H1 (cell line): ENCODE measurements at places on chromosomes 12 and 14. TPM values are rescaled to one million over a fixed set of nuclear protein-coding genes. Genes with fewer than 3 reads are reported as not detected.

- peaks cover 14% of the 10 kb centered on the region; the same call in 1 of the 2 replicates for H3K4me1 ChIP-seq
- no peak overlapping the region for H3K27ac ChIP-seq
- H3K4me3 ChIP-seq = peak overlapping the region; percentile 40
- no peaks in the 10 kb centered on the region for H3K36me3 ChIP-seq
- DNase-seq = peak; percentile 69
- H3K27me3 ChIP-seq = peaks cover 83% of the 10 kb centered on the region
Observed at GRCh38 chr12:27968972-27969623, 3.4 kb downstream of the PTHLH start.

ZCCHC8 gene
- total RNA-seq = 27.4 and 28.9 TPM in 2 replicates

LMNTD1 gene
- not detected in 2 replicates for total RNA-seq

DNA sequence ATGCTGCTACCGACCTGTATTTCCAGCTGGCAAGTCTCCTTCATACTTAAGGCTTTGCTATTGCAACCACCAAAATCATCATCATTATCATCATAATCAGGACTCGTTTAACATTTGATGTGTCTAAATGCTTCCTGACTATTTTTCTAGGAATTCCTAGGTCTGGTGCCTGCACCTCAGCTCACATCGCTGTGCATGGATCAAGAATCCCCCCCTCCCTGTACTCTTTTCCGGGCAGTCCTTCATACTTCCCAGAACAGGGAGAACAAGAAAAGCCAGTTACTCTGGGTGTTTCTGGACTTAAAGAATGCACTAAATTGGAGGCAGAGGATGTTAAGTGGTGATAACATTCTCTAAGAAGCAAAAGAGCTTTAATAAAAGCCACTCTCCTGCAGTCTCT lies 9.4 kb downstream of the ERP27 start:
- DNase-seq = no peak
- H3K4me3 ChIP-seq = no peak overlapping the region
- H3K36me3 ChIP-seq = no peaks in the 10 kb centered on the region
- H3K27ac ChIP-seq = no peak overlapping the region
- no peaks in the 10 kb centered on the region for H3K27me3 ChIP-seq
- H3K4me1 ChIP-seq = no peaks in the 10 kb centered on the region

DNA sequence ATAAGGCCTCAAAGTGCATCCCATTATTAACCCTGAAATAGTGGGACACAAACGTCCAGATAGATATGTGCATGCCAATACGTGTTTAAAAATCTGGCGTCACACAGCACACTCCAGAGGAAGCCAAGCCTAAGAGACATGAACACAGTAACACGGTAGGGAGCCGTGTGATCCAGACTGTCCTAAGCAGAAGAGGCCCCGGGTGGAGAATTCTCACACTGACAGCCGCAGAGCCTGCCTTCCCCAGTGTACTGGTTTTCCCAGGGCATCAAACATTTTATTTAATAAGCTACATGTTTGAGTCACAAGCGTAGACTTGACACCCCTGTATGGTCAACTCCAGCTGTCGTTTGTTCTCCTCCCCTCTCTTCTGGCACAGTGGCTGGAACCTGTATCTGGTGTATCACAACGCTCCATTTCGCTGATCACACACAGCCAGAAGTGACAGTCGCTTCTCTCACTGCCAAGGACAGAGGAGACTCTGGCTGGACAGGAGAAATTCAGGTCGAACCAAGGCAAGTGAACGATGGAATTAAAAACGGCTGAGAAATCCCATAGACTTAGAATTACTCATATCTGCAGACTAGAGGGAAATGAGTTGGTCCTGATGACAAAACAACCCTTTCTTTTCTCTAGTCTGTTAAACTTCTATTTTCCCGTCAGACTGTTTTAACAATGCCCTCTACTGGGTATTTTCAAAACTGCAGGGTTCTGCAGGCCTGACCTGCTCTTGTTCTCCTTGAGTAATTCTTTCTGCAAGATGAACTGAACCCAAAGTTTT lies 359.9 kb downstream of the RGS6 start:
- no peaks in the 10 kb centered on the region for H3K36me3 ChIP-seq
- H3K27ac ChIP-seq = no peak overlapping the region
- H3K4me1 ChIP-seq = no peaks in the 10 kb centered on the region
- no peaks in the 10 kb centered on the region for H3K27me3 ChIP-seq
- peak; percentile 52 for DNase-seq

DNA sequence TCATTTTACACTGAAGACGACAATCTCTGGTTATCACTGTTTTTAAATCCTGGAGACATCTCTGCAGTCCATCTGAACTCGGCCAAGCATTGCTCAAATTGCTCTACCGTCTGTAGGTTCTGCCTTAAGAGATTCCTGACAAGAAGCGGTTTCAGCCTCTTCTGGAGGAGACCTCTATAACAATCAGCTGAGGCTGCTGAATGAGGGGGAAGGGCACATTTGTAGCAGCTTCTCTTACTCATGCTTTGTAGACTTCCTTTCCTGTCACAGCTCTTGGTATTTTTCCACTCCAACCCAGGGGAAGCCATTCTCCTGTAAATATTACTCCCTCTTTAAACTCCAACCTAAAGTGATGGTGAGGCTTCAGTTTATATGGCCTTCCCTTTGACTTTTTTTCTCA lies 3.0 kb downstream of the ARG2 start:
- peaks cover 2% of the 10 kb centered on the region; the same call in 1 of the 2 replicates for H3K27me3 ChIP-seq
- no peaks in the 10 kb centered on the region; the same call in 1 of the 2 replicates for H3K4me1 ChIP-seq
- no peak overlapping the region for H3K4me3 ChIP-seq
- no peak overlapping the region for H3K27ac ChIP-seq
- H3K36me3 ChIP-seq = peaks cover 4% of the 10 kb centered on the region; the same call in 1 of the 2 replicates
- DNase-seq = no peak

GRCh38 chr14:67645414-67645813 lies 25.7 kb downstream of the ARG2 start:
- H3K36me3 ChIP-seq = peaks cover 37% of the 10 kb centered on the region
- H3K4me1 ChIP-seq = no peaks in the 10 kb centered on the region
- no peak for DNase-seq
- H3K27ac ChIP-seq = no peak overlapping the region
- no peak overlapping the region for H3K4me3 ChIP-seq
- no peaks in the 10 kb centered on the region for H3K27me3 ChIP-seq

DNA sequence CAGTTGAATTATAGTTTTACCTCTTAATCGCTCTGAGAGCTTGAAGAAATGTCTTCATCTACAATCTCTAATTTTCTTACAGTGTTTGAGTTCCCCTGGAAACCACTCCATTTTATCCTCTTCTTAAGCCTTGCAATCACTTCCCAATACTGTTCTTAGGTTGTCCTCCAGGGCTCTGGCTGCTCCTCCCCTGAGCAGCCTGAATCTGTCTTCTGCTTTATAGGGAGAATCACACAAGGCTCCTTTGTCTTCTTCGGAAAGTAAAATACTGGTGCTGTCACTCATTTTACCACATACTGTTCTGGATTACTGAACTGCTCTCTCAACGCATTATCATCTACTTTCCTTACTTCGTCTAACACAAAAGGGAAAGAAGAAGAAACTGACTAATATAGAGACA lies 133.7 kb downstream of the MDGA2 start:
- H3K4me3 ChIP-seq = no peak overlapping the region
- no peaks in the 10 kb centered on the region for H3K36me3 ChIP-seq
- DNase-seq = no peak
- no peak overlapping the region for H3K27ac ChIP-seq
- H3K4me1 ChIP-seq = 0 out of 2 replicates have a peak, but pooled peaks cover 4% of the 10 kb centered on the region
- no peaks in the 10 kb centered on the region for H3K27me3 ChIP-seq

DNA sequence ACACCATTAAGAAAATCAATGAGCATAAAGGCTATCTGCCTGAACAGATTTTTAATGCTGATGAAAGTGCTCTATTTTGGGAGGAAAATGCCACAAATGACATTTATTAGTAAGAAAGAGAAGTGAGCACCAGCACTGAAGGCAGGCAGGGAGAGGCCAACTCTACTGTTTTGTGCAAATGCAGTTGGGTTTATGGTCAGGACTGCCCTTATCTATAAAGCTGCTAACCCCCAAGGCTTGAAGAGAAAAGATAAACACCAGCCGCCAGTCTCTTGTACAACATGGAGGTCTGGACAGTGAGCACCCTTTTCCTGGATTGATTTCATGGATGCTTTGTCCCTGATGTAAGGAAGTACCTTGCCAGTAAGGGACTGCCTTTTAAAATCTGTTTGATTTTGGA lies 246.8 kb upstream of the SFSWAP start:
- DNase-seq = no peak
- H3K27ac ChIP-seq = no peak overlapping the region
- no peaks in the 10 kb centered on the region for H3K36me3 ChIP-seq
- no peaks in the 10 kb centered on the region for H3K4me1 ChIP-seq

DNA sequence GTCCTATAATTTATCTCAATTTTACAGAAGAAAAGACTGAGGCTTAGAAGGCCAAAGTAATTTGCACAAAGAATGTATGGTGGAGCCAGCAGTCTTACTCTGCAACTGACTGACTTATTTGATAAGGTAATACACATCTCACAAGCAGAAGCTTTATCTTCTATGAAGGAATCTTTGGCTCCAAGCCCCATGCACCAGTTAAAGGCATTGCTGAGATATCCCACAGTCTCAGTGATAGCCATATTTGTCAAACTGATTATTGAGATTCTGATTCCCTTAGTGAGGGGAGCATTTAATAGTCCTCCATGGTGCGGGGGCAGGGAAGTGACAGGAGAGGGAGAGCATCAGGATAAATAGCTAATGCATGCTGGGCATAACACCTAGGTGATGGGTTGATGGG lies 60.4 kb upstream of the GRIP1 start:
- H3K4me1 ChIP-seq = no peaks in the 10 kb centered on the region
- H3K36me3 ChIP-seq = no peaks in the 10 kb centered on the region
- H3K4me3 ChIP-seq = no peak overlapping the region
- no peak for DNase-seq
- H3K27ac ChIP-seq = no peak overlapping the region
- no peaks in the 10 kb centered on the region for H3K27me3 ChIP-seq

GRCh38 chr14:25803386-25804018 lies 753.6 kb upstream of the STXBP6 start:
- H3K27ac ChIP-seq = no peak overlapping the region
- no peaks in the 10 kb centered on the region for H3K36me3 ChIP-seq
- no peak overlapping the region for H3K4me3 ChIP-seq
- DNase-seq = no peak
- no peaks in the 10 kb centered on the region for H3K4me1 ChIP-seq
- H3K27me3 ChIP-seq = no peaks in the 10 kb centered on the region
